ENCODE measurements at places on chromosomes 2 and 18.

GRCh38 chr18:63508596-63508995, 31.8 kb downstream of the SERPINB5 start:
- no peak for DNase-seq

DNA sequence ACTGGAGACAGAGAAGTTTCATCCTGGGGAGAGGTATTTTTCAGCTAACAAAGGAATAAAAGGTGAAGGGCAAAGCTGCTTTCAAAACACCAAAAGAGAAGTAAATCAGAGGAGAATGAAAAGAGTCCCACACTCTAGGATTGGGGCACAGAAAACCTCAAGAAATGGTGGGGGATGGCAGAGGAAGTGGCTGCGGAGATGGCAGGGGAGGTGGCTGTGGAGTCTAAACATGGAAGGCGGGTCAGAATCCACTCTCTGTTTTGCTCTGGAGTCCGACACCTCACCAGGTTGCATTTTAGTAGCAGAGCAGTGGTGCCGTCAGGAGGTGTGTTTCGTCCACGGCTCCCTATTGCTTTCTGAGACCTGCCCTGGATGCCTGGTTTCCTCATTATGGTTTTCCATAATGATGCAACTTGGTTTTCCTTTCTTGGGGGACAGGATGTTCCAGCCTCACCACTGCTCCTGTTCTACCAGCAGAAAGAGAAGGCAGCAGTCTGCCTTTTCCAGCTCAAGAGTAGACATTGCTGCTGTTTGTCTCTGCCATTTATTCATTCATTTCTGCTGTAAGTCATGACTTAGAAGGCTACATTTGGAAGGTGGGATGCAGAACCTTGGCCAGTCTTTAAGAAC, 188.7 kb downstream of the ANKRD44 start:
- no peak for DNase-seq

GRCh38 chr18:5073026-5073944, 123.8 kb downstream of the AKAIN1 start:
- peak; percentile 6 for DNase-seq

DNA sequence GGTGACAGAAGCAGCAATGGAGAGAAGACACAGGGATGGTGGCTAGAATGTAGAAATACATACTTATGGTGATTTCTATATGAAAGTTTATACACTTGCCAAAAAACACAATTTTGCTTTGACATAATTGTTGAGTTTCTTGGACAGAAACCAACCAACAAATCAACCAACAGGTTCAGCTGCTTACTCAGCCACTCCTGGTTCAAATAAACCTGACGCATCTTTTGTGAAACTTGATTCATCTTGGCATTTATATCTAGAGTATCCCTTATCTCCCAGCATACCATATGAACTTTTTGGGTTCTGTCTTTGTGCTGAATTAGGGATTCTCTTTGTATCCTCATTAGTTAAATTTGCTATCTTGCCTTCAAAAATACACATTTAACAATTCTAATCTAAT, 54.1 kb upstream of the ERBB4 start:
- no peak for DNase-seq

DNA sequence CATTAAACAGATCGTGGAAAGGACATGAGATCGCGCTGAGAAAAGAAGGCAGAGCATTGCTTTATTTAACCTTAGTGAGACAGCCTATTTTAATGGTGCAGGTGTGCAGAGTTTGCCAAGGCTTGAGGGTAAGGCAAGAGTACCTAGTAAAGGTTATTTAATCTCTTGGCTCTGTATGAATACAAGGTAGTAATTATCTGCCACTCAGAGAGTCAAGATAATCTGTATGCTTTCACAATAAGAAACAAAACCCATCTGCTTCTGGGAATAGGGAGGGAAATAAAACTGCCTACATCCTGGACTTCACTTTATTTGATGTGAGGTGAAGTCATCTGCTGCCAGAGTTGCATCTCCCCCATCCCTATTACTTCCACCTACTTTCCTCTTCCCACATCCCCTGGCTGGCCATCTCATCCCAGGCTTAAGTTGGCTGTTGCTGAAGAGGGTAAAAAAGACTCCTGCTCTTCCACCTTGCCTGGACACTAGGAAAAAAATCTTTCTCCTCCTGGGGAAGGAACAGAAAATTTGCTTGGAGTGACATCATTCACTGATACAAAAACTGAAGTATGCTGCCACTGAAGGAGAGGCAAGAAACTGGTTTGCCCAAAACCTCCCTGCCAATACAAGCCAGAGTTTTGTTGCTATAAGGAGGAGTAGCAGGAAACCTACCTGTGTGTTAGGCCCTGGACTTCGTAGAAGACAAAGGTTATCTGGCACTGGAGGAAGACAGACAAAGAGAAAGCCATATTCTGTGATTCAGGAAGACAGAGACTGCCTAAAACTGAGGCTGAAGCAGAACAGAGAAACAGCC, 35.8 kb upstream of the ARHGAP25 start:
- no peak for DNase-seq

GRCh38 chr2:122098306-122098705, 342.9 kb downstream of the TSN start:
- DNase-seq: no peak

DNA sequence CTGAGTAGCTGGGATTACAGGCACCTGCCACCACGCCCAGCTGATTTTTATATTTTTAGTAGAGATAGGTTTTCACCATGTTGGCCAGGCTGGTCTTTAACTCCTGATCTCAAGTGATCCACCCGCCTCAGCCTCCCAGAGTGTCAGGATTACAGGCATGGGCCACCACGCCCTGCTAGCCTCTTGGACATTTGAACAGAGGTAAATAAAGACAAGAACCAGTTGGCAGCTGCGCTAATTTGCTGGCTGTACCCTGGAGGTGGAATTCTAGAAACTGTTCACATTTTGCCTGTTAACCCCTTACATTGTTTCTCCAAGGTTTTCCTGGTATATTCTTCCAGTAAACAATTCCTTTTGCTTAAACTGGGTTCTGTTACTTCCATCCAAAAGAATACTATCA, 132.9 kb downstream of the CDH2 start:
- DNase-seq: no peak

- DNase-seq: no peak
Measured at GRCh38 chr18:23114911-23115310, 20.4 kb upstream of the CABLES1 start.

GRCh38 chr18:56565551-56566345, 72.6 kb downstream of the TXNL1 start:
- DNase-seq: no peak

- no peak for DNase-seq
Measured at GRCh38 chr2:44965684-44966083, 24.2 kb downstream of the SIX3 start.

GRCh38 chr2:15941871-15942710, 1.7 kb downstream of the MYCN start:
- peak; percentile 100 for DNase-seq

DNA sequence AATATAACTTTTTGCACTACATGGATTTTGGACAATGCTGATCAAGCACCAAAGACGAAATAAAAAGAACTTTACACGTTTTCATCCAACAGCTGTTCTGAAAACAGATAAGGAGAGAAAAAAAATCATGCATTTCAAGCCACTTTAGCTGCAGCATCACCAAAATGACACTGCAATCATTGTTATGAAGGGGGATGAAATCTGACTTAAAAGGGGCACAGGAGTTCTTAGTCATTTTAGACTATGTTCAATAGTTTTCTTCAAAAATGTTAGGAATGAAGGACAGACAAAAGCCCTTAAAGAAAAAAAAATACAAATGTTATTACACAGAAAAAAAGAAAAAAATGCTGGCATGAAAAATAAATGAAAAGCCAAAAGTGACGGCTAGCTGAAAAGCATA, 71.2 kb downstream of the CUL3 start:
- no peak for DNase-seq

GRCh38 chr18:71304856-71305255, 1016.0 kb downstream of the SOCS6 start:
- no peak for DNase-seq

Data from BE2C (cell line).